ENCODE measurements at places on chromosomes 5 and 9.

- DNase-seq, result no peak
Measured at GRCh38 chr5:7916171-7916804, 47.3 kb downstream of the MTRR start.

DNA sequence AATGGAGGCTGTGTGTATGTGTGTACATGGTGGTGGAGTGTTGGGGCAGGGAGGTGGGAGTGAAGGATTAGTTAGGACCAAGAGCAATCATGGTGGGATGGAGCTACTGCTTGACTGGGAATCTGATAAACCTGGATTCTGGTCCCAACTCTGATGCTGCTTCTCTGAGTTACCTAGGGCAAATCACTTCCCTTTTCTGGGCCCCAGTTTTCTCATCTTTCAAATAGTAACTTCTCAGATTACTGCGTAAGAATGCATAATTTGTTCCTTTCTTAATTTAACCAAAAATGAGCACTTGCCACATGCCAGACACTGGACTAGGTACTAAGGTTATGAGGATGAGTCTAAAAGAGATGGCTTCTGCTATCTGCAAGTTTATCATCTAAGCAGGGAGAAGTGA, 20.8 kb upstream of the ANXA6 start:
- no peak for DNase-seq

- DNase-seq, result no peak
Measured at GRCh38 chr9:95963659-95964058, 88.2 kb downstream of the ERCC6L2 start.

- DNase-seq, result no peak
Measured at GRCh38 chr5:153081385-153081784, 409.1 kb upstream of the GRIA1 start.

- no peak for DNase-seq
Measured at GRCh38 chr9:21295992-21296391, 9.1 kb downstream of the IFNA5 start.

GRCh38 chr9:91532325-91532724, 108.7 kb upstream of the NFIL3 start:
- DNase-seq, result no peak

DNA sequence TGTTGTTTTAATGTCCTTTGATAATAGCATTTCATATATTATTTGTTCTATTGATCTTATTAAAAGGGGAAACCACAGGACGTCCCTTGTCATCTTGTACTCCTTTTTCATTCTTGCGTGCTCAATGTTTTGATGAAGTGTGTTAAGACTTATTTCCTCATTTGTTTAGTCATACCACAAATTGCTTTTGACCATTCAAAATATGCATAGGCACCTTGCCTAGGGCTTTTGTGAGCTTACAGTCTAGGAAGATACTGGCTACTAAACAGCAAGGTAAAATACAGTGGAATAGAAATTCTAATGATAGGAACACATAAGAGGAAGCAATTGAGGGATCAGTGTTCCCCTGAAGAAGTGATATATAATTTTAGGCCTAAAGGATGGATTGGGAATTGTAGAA, 190.3 kb downstream of the WDR70 start:
- no peak for DNase-seq

DNA sequence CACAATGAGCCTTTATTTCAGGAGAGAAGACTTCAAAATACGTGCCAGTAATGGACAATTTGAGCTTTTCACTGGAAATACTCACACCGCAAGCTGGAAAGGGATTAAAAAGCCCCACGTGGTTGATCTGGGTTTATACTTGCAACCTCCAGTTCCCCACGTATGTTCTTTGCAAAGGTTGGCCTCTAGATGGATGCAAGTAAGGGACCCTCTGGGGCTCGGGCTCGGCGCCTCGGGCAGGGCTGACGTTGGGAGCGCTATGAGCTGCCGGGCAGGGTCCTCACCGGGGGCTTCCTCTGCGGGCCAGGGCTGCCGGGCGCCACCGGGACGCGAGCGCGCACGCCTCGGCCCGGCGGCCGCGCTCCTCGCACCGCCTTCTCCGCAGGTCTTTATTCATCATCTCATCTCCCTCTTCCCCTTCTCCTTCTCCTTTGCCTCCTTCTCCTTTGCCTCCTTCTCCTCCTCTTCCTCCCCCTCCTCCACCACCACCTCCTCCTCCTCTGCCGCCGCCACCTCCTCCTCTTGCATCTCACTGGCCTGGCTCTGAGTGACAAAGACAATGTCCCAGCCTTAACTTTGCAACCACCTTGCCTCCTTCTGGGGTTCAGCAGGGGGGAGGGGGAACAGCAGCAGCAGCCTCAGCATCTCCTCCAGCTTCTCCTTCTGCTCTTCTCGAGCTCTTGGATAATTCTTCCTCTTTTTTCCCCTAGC, 701 bp upstream of the ZNF462 start:
- no peak for DNase-seq

- DNase-seq, result no peak
Measured at GRCh38 chr5:134813827-134814226, 31.9 kb upstream of the C5orf24 start.

DNA sequence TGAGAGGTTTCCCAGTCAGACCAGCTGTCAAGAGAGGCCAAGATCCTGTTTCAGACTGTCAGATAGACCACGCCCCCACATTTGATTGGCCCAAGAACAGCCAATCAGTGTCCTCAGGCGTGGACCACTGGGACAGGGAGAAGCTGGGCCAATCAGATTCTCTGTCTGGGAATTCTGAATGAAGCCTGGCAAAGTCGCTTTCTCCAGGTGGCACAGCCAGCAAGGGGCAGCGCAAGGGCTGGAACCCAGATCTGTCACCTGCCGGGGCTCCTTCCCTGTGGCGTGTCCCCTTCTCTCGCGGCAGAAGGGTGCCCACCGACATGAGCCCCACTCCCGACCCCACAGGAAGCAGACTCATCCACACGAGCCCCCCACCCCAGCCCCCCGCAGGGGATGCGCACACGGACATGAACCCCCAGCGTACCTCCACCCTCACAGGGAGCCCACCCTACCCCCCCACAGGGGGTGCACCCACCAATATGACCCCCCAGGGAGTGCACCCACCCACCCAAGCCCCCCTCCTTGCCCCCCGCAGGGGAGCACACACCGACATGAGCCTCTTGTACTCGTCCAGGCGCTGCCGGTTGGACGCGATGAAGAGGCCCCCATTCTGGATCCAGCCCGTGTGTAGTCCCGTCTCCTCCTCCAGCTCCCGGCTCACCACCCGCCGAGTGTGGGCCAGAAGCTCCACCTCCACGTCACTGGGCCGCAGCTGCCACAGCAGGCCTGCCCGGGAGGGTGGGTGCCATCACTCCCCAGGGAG, 6.1 kb downstream of the SARDH start:
- DNase-seq, result no peak

DNA sequence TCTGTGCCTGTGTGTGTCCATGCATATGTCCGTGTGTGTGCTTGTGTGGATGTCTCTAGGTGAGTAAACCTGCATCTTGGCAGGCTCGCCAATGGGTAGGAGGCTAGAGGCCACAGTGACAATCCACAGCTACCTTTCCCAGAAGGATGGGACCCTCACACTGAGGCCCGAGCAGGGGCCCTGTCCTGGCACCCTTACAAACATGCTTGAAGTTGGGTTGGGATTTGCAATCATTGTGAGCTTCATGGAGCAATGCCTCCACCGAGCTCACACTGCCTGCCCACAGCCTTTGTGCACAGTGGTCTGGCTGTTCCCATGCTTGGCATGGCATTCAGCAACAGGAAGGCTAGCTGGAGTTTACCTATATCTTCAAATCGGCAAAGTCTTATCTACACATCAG, 311.1 kb upstream of the IRX1 start:
- no peak for DNase-seq

DNA sequence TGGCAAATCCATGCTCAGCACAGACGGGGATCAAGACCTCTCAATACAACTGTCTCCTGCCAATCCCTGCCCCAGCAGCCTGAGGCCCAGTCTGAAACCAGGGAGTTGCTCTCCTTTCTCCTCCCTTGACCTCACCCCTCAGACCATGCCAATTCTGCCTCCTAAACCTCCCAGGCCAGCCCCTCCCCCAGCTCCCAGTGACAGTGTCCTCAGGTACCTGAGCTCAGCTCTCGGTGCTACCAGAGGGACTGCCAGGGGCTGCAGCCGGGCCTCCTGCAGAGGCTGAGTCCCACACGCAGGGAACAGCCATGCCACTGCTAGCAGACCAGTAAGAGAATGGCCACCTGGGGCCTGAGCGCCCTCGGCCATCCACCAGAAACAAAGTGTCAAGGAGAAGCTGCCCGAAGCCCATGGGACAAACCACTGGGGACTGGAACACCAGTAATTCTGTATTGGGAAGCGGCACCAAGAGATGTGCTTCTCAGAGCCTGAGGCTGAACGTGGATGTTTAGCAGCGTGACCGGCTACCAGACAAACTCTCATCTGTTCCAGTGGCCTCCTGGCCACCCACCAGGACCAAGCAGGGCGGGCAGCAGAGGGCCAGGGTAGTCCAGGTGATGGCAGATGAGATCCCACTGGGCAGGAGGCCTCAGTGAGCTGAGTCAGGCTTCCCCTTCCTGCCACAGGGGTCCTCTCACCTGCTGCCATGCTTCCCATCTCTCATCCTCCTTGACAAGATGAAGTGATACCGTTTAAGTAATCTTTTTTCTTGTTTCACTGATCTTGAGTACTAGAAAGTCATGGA, 557 bp upstream of the IL3 start:
- DNase-seq, result peak; percentile 27

- no peak for DNase-seq
Measured at GRCh38 chr5:55096182-55096581, 6.3 kb upstream of the GZMA start.

DNA sequence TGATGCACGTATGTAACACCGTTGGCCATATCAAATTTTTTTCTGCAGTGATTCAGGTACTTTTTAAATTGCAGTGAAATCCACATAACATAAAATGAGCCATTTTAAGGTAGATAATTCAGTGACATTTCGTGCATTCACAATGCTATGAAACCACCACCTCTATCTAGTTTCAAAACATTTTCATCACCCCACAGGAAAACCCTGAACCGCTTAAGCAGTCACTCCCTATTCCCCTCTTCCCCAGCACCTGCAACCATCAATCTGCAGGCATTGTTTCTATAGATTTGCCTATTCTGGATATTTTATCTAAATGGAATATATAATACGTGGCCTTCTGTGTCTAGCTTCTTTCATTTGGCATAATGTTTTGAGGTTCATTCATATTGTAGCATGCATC, 79.2 kb downstream of the BOD1 start:
- DNase-seq, result no peak

DNA sequence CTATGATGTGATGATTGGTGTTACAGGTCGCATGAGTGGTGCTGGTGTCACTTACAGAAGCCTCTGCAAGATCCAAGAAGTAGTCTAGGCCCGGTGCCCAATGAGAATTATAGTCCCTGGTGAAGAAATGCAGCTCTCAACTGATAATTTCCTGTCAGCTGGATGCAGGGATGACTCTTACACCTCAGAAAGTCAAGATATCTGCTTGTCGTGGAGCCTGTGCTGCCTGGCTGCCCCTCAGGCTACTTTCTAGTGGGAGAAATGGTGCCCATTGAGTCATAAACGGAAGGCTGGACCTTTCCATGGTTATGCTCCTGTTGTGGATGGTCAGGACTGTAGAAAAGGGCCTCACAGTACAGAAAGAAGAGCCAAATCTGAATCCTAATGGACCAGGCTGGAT, 46.8 kb upstream of the NXNL2 start:
- no peak for DNase-seq

DNA sequence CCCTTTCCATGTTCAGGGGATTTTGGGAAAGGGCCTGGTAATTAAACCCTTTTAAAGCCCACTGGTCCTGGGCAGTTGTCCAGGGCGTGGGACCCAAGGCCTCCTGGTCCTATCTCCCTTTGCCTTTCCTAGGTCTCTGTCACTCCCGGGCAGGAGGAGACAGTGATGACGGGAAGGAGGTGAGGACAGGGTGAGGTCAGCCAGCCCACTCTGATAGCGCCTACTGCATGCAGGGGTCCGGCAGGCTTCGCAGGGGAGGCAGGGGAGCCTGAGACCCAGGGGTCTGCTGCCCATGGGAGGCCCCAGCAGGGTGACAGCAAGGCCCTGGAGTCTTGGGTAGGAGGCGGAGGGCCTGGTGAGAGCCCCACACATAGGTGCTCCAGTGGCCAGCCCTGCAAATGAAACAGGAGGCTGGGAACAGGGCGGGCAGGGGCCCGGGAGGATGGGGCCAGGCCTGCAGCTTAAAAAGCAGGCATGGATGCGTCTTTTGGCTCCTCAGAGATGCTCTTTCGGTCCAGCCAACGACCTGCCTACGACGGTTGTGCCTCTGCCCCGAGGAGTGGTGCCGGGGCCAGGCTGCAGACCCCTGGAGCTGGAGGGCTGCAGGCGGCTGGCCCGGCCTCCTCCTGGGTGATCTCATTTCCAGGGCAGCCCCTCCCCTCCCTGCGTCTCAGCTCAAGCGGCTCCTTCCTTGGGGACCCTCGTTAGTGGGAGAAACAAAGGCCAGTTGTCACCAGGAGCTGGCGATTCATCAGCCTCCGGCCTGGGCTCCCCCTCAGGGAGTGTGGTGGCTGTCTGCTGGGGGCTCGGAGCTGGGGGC, 6.7 kb upstream of the RXRA start:
- DNase-seq, result no peak

- DNase-seq, result no peak
Measured at GRCh38 chr9:129416821-129417539, 203.9 kb downstream of the C9orf50 start.

DNA sequence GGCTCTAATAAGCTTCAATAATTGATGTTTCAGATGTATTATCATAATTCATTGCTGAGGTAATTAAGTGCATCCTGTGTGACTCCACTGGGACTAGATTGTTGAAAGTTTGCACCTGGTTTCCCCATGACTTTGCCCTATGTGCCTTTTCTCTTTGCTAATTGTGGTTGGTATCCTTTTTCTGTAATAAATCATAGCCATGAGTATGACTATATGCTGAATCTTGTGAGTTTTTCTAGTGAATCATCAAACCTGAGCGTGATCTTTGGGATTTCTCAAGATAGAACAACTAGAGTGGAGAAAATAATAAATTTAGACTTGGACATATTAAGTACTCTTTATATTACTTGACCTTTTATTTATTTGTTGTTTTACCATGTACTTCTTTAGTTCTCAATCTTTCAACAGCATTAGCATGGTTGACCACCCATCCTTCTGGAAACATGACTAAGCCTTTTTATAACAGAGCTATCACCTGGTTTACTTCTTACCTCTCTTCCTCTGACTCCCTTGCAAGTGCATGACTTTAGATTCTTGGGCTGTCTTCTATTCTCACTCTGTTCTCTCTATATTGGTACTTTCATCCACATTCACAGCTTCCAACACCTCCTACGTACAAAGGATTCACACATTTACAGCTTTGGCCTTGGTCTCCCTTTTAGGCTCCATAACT, 239.6 kb upstream of the TAS2R1 start:
- no peak for DNase-seq

DNA sequence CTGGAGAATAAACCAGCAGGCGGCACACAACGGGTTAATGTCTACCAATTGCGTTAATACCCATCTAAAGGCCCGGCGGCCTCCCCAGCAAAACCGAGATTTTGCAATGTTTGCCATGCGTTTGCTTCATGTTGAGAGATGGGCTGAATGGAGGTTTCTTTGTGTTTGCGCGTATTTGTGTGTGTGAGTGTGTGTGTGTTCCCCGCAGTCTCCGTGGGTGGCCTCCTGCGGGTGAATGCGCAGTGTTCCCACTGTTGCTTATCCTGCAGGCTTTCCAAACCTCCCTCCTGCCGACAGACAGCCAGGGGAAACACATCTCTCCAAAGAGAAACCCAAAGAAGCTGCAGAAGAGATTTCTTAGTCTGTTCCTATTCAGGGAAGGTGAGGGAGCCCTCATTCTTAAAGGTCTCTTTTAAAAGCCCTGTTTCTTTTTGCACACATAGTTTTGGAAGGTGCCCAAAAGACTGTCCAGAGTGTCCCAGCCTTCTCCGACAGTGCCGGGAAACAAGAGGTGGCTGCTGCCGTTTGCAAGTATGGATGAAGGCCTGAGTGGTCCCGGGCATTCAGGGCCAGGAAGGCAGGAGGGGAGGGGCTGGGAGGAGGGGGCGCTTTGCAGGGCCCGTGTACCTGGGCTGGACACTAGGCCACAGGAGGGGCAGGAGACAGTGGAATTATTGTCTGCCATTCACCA, 103.8 kb upstream of the ERCC6L2 start:
- no peak for DNase-seq
